Small intestine (tissue), 16 donors: ENCODE measurements at places on chromosomes 4 and X. TPM values are rescaled to one million over a fixed set of nuclear protein-coding genes. Genes with fewer than 3 reads are reported as not detected.
A peak's percentile ranks its signal among the peaks of the same experiment; 100 is the strongest.

GRCh38 chr4:95627024-95627605 lies 78.3 kb upstream of the UNC5C start:
- H3K4me1 ChIP-seq: no peaks in the 10 kb centered on the region
- no peak overlapping the region for H3K4me3 ChIP-seq
- no peak overlapping the region for H3K27ac ChIP-seq

Gene SUPT20HL2
- polyA plus RNA-seq: not detected

DNA sequence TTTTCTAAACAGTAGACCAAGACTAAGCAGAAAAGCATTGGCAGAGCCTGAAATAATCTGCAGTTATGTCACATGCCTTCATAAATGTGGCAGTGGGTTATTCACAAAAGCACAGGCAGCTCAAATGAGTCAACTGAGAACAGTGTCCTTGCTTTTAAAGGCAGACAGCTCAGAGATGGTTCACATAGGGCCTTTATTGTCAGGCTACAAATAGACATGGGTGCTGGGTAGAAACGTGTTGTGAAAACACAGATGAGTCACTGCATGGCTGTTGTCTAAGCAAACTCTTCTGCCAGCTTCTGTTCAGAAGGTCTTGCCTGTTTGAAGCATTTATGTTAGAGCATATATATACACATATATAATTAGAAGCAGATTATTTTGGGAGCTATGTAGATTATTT lies 118.0 kb downstream of the SLC4A4 start:
- H3K4me3 ChIP-seq: no peak overlapping the region
- no peaks in the 10 kb centered on the region for H3K27me3 ChIP-seq
- peak; percentile 9 for DNase-seq
- no peaks in the 10 kb centered on the region for H3K4me1 ChIP-seq

GRCh38 chr4:111666826-111667360 lies 478.4 kb upstream of the FAM241A start:
- H3K36me3 ChIP-seq: no peaks in the 10 kb centered on the region
- H3K27ac ChIP-seq: no peak overlapping the region
- H3K4me1 ChIP-seq: no peaks in the 10 kb centered on the region

GRCh38 chrX:120309873-120310705 lies 1.2 kb downstream of the TMEM255A start:
- DNase-seq: no peak
- H3K4me3 ChIP-seq: no peak overlapping the region
- no peaks in the 10 kb centered on the region for H3K36me3 ChIP-seq
- H3K4me1 ChIP-seq: peaks cover 13% of the 10 kb centered on the region
- H3K27me3 ChIP-seq: peaks cover 60% of the 10 kb centered on the region

DNA sequence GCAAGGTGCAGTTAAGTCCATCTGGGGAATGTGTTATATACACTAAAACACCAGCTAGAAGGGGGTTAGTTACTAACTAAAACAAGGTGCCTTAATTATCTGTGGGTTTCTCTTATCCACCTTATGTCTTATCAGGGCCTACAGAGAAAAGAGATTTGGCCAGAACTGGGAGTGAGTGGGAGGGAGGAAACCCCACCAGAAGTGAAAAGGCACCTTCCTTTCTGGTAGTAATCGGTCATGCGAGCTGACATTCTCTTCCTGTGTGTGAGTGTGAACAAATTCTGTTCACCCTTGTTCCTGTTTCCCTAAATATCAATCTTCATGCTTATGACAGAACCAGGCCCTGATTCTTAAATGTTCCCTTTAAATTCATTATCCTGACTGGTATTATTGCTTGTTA lies 43.5 kb downstream of the SRPX2 start:
- no peaks in the 10 kb centered on the region for H3K4me1 ChIP-seq
- H3K27me3 ChIP-seq: no peaks in the 10 kb centered on the region
- no peak for DNase-seq
- H3K27ac ChIP-seq: no peak overlapping the region
- no peak overlapping the region for H3K4me3 ChIP-seq
- no peaks in the 10 kb centered on the region for H3K36me3 ChIP-seq

DNA sequence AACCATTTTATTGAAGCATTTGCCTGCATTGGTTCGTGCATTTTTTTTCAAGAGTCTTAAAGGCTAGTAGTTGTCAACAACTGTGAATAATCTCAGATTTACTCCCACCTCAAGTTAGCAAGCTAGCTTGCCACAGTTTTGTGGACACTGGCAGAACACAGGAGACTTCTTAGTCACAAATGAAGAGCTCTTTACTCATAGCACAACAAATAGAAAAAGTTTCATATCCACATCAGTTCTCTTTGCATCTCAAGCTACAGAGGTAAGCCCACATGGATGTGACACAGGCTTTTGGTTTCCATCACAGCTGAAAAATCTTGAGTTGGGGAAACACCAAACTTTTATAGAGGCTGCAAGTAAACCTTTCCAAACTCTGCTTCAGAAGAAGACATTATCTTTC lies 2315.7 kb upstream of the TENM3 start:
- no peak for DNase-seq
- no peaks in the 10 kb centered on the region for H3K27me3 ChIP-seq
- H3K27ac ChIP-seq: no peak overlapping the region
- no peak overlapping the region for H3K4me3 ChIP-seq
- no peaks in the 10 kb centered on the region for H3K36me3 ChIP-seq
